ENCODE measurements at places on chromosomes 7 and 10.
A peak's percentile ranks its signal among the peaks of the same experiment; 100 is the strongest.

DNA sequence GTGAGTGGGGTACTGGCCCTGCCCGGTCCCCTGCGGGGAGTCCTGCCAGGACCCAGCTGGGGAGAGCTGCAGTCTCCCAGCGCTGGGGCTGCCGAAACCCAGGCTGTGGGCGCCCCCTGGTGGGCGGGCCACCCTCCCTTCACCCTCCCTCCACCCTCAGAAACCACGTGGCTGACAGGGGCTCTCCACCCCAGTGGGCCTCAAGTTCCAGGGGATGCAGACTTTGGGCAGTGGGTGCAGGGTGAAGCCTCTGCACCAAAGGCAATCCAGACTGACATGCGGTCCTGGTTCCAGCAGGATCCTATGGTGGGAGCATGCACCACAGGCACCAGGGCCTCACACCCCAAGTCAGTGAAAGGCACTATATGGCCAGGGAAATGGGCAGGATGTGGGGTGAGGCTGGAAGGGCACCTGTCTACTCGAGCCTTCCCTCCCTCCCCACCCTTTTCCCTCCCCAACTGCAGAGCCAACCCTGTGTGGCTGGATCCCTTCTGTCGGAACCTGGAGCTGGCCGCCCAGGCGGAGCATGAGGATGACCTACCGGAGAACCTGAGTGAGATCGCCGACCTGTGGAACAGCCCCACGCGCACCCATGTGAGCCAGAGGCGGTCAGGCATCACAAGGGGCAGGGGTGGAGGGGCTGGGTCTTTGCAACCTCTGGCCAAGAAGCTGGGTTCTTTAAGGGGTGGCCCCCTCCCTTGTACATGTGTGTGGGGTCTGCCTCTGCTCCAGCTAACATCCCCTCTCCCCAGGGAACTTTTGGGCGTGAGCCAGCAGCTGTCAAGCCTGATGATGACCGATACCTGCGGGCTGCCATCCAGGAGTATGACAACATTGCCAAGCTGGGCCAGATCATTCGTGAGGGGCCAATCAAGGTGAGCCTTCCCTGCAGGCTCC is 38.8 kb downstream of the PSAP start:
- peak; percentile 87 for DNase-seq

- DNase-seq = no peak
These were observed 101.5 kb downstream of the STK31 start for GRCh38 chr7:23811540-23811939.

DNA sequence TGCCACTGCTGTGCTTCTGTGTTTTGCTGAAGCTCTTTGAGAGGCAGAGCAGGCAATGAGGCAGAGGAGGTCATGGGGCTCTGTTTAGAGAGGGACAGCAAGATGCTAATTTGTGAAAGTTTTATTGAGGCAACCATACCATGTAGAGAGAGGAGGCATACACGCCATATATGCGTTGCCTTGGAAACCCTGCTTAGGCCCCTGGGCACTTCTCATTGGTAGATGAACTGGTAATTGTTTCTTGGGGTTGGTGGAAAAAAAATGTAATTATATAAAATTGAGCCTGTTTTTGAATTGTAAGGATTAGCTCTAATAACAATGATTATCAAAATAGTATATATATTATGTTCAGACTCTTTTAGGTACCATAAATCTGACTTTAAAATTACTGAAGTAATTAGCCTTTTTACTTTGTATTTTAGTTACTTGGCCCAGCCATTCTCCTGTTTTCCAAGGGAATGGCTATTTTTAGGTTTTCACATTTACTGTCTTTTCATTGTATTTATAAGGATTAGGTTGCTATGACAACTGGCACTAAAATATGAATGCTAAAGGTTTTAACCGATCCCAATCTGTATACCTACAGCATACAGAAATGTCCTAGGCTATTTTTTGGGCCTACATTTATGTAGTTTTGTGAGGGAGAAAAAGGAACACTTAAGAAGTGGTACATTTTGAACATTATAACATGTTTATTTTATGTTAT is 52.4 kb downstream of the BZW2 start:
- DNase-seq = no peak

GRCh38 chr10:70981936-70982335 is 93.6 kb upstream of the PCBD1 start:
- no peak for DNase-seq

DNA sequence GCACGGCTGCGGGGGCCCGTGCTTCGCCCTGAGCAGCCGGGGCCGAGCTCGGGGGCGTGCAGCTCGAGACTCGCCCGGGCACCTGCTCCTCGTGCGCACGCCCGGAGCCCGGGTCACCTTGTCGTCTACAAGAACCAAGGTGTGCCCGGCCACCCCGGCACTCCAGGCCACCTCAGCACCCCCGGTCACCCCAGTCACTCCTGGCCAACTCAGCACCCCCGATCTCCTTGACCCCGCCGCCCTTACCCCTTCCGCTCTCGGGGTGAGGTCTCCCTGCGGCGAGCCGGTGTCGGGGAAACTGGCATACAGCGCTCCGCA is 268 bp upstream of the IGFBP3 start:
- DNase-seq = no peak

DNA sequence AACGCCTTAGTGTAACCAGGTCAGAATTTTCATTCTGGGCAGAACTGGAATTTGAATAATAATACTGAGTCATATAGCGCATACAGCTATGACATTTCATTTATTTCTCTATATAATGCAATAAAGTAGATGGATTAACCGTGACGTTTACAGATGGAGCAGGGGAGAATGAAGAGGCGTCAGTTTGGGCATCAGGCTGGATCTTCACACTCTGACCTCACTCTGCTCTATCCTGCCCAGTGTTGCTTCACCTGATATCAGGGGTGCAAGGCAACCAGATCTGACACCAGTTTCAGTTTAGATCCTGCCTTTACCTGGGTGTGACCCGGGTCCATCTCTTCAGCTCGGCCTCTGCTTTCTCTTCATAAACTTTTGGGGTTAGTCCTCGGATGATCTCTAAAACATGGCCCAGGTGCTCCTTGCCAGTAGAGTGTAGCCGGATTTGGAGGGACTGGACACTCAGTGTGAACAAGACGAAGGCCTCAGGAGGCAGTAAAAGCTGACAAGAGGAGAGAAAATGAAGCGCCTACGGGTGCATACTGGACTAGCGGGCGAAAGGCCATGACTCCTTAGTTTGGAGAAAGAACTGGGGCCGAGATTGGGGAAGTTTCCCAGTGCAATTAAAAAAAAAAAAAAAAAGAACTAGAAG is 1.4 kb upstream of the ZYX start:
- DNase-seq = no peak

DNA sequence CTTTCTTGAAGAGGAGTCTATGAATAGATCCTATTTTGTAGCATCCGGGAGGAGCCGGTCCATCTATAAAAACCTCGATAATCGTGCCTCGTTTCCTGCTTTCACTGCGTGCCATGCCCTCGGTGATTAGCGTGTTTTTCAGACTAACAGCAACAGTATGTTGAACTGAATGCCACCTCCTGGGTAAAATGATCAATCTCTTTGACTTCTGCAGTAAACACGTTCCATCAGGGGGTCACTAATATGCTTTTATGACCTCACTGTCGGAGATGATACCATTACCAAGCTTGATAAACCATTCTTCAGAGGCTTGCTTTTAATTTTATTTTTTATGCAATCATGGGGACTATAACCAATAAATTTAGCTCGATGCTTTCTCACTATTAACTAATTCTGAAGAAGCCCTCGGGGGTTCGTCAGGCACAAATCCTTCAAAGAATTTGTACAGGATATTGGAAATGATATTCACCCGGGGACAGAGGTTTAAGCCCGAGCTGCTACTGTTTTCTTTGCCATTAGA is 228.3 kb downstream of the ADARB2 start:
- DNase-seq = no peak

DNA sequence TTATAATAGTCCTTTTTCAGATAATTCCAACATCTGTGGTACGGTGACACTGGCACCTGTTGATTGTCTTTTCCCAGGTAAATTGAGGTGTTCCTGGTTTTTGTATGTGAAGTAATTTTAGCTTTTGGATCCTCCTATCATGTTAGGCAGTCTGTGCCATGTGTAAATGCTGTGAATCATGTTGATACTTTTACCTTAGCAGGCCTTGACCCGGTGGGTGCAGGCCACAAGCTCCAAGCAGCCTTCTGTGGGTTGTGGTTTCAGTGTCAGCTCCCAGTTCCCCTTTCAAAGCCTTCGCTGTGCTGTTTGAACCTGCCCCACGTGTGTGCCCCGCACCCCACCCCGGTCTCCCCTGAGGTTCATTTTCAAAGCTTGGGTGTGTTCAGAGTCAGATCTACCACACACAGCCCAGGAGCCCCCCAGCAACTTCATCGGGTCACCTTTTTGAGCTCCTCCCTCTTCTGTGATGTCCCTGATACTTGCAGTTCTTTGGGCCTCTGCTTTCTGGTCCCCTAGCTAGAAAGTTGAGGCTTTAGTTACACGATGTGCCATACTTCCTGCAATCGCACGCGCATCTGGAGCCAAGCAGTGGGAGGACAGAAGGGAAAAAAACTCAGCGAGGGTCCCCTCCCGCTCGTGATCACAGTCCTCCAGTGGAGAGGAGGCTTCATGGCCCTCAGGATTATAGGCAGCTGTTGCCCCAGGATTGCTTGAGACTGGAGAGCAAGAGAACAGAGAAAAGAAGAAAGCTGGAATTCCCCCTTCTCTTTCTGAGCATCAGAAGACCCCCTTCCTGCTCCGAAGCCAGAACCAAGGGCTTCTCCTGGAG is 8.7 kb upstream of the BHLHA15 start:
- peak; percentile 92 for DNase-seq

- no peak for DNase-seq
These were observed 24.1 kb downstream of the ANTXRL start for GRCh38 chr10:46310851-46311250.

- no peak for DNase-seq
These were observed 105.1 kb downstream of the FAM107B start for GRCh38 chr10:14669576-14669975.

DNA sequence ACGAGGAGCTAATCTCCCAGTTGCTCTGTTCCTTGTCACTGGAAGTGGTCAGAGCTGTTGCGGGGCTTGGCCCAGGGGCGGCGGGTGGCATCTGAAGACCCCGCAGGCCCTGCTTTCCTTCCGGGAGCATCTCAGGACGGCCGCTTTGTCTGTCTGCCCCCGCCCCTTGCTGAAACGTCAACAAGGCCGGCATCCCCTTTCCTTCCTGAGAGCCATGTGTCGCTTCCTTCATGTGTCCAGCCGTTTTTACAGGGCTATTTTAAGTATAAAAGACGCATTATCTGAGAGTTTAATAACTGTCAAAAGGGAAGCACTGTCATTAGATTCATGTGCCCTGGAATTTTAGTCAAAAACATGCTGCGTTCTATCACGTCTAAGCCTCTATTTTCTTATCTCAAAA is 110.4 kb downstream of the CUX1 start:
- no peak for DNase-seq

DNA sequence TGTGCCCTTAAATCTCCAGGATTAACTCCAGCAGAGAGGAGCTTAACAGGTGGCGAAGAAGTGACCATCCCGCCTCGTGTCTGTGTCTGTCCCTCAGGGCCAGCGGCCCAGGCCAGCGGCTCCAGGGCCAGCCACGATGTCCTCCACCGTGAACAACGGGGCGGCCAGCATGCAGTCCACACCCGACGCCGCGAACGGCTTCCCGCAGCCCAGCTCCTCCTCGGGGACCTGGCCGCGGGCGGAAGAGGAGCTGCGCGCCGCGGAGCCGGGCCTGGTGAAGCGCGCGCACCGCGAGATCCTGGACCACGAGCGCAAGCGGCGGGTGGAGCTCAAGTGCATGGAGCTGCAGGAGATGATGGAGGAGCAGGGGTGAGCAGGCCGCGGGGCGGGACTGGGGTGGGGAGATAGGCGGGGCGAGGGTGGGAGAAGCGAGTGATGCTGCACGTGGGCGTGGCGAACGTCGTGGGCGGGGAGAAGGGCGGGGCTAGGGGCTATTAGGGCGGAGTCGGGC is 33.3 kb downstream of the SRRM3 start:
- peak; percentile 88 for DNase-seq

DNA sequence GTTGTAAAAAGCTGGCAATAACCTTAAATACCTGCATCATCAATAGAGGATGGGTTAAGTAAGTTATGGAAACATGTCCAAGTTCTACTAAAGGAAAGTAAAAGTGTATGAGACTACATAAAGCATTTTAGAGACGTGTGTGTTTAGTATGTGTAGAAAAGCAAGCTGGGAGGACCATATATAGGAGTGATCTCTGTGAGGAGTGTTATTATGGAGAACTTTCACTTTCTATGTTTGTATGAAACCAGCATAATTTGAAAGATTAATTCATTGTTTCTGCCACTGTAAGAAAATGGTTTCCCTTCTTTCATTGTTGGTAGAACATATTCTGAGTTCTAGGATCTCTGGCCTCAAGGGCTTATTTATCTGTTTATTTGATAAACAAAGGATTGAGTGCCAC is 19.2 kb upstream of the PDLIM1 start:
- DNase-seq = no peak

DNA sequence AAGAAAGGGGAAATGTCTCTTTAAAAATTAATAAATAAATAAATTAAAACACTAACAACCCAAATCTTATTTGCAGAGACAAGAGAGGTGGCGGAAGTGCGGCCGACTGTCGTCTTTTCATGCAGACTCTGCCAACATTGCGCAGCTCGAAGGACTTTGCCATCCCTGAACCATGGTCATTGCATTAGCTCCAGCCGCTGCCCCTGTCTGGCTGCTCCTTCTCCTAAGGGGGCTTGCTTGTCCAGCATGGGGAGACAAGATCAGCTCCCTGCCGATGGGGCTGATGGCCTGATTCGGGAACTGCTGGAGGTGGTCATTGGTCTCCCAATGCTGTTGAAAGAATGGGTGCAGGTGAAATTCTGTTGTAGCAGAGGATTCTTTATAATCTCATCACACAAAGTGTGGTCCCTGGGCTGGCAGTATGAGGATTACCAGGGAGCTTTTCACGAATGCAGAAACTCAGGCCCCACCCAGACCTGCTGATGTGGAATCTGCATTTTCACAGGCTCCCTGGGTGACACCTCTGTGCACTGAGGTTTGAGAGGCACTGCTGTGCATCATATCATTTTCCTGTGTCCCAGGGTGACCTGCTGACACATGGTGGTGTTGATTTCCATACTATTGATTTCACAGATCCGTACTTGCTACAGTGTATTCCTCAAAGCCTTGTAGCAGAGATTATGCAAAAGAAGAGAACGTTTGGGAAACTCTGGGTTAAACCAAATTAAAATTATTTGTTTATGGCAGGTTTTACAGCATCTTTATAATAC is 172.4 kb upstream of the ZMIZ1 start:
- no peak for DNase-seq

All from GM10248 (cell line).